ENCODE measurements at places on chromosomes 1 and 21.

DNA sequence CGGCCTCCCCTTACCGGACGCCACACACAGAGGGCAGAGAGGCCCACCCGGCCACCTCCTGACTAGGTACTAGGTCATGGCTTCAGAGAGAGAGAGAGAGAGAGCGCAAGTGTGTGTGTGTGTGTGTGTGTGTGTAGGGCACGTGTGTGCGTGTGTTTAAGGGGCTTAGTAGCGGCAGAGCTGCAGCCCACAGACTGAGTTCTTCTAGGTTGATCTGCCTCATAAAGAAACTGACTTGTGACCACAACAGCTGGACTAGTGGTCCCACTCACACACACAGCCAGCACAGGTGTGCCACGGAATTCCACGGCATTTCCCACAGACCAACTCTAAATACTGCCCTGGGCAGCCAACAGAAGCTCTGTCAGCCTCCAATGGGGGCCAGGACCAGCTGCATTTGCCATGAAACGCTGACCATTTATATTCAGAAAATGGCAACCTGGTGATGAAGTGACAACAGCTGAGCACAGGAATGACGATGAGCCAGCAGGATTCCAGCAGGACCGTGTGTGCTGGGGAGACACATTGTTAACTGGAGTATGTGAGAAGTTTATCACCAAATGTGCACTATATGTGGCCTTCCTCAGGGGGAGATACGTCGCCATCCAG is 38.8 kb upstream of the GPR153 start:
- DNase-seq, result no peak

DNA sequence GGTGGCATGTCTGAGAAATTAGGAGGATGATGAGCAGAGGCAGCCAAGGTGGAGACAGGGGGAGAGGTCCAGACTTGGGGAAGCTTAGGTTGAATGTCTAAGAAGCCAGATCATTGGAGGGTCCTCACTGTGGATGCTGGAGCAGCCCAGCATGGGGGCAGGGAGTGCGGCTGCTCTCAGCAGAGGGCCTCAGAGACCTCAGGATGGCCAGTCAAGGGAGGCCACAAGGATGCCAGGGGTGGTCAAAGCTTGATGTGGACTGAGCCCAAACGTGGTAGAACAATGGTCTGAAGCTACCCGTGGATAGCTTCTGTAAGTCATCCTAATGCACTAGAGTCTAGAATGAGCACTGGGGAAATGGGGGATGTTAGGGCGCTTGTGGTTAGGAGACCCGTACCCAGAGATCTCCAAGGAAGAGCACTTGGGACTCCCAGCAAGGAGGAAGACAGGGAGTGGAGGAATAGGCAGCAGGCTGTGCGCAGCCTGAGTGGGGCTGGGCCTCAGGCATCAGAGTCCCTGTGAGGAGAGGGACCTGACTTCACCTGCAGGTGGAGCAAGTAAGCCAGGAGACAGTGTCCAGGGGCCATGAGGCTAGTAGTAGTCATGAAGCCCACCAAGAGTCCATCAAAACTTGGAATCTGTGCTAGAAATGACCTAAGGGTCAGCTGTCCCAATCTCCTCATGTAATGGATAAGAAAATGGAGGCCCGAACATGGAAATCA is 4.3 kb upstream of the S100A9 start:
- DNase-seq, result no peak

GRCh38 chr21:44637018-44637850 is at the start of gene KRTAP10-10:
KRTAP10-10 (plus strand) TSS chr21:44637356; CDS start chr21:44637418, 62 bp downstream.
- DNase-seq, result no peak

DNA sequence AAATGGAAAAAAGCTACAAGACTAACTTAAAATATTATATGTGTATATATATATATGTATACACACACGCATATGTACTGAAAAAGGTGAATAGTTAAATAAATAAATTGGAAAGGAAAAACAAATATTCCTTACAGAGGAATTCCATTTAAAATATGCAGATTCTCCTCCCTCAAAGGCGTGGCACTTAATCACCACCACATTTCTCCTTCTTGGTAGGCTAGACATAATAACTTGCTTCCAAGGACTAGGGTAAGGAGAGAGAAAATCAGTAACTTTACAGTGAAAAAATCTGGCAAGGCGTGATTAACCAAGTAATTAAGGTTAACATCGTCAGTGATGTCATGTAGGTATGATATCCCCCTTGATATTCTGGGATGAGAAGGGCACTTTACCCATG is 84.0 kb upstream of the USP25 start:
- DNase-seq, result no peak

- peak; percentile 35 for DNase-seq
These were observed 76.6 kb downstream of the NDUFS5 start for GRCh38 chr1:39102537-39103327.

- no peak for DNase-seq
These were observed 15.8 kb downstream of the SOD1 start for GRCh38 chr21:31675318-31675717.

- no peak for DNase-seq
These were observed 40.3 kb downstream of the CFHR5 start for GRCh38 chr1:197017558-197018146.

- DNase-seq, result no peak
These were observed 93.3 kb upstream of the CD1D start for GRCh38 chr1:158087320-158087927.

- DNase-seq, result no peak
These were observed 457.2 kb upstream of the ADAMTS5 start for GRCh38 chr21:27423906-27424595.

DNA sequence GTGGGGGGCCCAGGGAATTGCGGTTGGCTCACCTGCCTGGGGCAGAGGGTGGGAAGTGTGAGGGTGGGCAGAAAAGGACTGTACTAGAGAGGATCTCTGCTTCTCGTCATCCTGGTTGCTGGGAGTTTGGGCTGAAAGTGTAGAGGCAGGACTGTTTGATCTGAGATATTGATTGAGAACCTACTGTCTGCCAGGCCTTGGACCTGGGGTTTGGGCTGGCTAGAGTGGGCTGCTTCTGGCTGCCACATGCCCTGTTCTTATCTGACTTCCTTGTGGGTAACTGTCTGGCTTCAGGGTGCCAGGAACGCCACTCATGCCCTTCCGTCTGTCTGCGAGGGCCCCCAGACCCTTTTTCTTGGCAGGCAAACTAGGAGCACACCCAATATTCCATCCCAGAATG is 200.9 kb downstream of the FOXD2 start:
- no peak for DNase-seq

DNA sequence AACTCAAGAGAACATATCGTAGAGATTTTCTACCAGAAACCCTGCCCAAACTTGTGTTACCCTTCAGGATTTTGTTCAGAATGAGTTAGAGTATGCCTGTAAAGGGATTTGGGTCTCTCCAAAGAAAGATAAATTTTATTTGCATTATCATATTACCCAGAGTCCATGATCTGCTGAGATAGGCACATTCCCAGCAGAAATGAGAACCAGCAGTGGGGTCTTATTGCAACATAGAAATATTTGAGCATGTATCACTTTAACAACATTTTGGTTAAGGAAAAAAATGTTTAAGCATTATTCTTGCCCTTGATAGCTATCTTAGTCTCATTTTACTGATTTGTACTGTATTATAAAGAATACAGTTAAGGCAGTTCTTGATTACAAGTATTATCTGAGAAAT is 10.6 kb downstream of the VCAM1 start:
- DNase-seq, result no peak

DNA sequence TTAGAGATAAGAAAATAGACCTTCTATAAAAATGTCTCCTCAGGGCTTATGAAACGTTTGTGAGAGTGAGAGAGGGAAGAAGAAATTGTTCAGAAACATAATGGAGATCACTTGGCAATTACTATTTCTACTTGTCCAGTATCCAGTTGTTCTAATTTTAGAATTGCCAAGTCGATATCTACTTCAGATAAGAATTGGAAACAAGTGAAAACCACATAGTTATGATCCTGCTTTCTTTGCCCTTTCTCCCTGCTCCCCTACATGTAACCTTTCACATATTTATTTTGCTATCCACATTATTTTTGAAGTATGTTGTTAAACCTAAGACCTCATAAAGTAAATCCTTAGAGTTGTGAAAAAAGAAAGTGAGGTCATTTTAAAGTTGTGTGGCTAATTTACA is 1154.7 kb upstream of the ADGRL2 start:
- DNase-seq, result no peak

DNA sequence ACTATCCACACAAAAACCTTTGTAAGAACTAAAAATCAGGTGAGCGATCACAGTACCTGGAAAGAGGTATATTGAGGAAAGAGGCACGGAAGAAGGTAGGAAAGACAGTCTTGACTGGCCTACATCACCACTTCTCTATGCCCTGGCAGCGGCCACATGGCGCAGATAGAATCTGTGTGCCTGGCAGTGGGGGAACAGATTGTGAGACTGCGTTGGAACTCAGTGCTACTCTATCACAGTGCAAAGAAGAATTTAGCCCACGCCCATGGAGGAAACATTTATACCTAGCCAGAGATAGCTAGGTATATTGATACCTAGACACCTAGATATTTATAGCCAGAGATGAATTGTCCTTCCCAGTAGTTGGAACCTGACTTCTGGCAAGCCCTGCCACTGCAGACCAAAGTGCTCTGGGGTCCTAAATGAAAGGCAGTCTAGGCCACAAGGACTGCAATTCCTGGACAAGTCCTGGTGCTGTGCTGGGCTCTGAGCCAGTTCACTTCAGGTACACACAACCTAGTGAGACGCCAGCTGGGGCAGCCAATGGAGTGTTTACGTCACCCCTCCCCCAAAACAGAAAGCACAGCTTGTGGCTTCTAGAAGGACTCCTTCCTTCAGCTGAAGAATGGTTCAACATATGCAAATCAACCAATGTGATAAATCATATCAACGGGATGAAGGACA is 51.9 kb downstream of the DHX9 start:
- DNase-seq, result peak; percentile 51

DNA sequence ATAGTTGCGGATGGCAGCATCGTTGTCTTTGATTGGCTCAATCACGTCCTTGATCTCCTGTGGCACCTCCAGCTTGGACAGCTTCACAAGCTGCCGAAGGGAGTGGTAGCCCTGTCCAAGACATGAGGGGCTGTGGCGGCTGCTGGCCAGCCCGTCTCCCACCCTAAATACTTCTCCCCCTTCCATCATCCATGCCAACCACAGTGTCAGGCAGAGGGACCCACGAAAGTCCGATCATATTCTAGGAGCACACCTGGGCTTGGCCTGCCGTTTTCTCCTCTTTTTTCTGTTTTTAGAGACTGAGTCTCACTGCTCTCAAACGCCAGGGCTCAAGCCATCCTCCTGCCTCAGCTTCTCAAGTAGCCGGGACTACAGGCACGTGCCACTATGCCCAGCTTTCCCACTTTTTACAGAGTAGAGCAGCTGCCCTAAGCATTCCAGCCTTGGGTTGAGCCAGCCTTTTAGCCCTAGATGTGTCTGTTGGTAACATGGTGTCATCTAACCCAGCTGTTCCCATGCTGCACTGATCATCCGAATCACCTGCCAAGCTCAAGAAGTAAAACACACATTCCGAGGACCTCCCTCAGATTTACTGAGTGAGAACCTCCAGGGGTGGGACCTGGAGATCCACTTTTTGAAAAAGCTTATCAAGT is 10.4 kb downstream of the MTHFR start:
- DNase-seq, result no peak

- DNase-seq, result no peak
These were observed 51.5 kb upstream of the VAV3 start for GRCh38 chr1:108016451-108016920.

DNA sequence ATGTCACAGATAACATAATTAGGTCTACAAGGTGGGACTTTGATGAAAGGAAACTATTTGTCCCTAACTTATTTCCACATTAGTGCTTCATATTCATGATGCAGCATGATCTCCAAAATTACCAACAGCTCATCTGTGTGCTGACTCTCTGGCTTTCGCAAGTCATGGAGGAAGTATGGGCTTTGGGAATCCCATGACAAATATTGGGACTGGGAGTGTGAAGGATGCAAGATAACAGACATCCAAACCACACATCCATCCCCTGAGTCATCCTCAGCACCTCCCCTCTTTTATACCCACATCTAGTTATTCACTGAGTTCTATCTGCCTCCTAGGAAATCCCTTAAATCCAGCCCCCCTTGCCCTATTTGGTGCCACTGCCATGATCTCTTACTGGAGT is 102.8 kb upstream of the COL24A1 start:
- DNase-seq, result no peak

DNA sequence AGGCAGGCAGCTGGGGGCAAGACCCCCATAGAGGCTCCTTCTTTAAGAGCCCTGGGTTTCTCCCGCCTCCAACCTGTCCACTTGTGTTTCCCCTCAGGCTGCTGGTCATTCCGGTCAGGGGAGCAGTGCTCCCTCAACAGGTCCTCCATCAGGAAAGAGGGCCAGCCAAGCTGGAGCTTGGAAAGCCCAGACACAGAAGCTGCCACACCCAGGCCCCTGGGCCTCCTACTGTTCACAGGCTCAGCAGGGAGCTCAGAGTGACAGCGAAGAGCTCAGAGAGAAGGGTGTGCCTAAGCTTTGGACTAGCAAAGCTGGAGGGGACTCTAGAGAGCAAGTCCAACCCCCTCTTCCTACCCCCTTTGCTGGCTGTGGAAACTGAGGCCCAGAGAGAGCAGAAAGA is 10.3 kb upstream of the CDCP2 start:
- DNase-seq, result no peak

DNA sequence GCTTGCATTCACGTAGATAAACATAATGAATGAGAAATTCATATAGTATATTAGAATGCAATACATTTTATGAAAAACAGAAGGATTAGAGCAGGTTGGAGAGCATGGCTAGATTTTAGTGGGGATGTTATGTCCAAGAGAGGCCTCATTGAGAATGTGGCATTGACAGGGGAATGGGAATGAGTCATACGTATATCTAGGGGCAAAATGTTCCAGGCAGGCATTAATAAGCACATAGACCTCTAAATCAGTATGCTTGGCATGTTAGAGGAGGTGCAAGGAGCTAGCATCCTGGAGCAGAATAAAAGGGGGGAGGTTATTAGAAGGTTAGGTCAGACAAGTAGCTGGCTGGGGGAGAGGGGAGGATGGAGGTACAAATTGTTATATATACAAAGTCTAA is 93.0 kb downstream of the USH2A start:
- no peak for DNase-seq

DNA sequence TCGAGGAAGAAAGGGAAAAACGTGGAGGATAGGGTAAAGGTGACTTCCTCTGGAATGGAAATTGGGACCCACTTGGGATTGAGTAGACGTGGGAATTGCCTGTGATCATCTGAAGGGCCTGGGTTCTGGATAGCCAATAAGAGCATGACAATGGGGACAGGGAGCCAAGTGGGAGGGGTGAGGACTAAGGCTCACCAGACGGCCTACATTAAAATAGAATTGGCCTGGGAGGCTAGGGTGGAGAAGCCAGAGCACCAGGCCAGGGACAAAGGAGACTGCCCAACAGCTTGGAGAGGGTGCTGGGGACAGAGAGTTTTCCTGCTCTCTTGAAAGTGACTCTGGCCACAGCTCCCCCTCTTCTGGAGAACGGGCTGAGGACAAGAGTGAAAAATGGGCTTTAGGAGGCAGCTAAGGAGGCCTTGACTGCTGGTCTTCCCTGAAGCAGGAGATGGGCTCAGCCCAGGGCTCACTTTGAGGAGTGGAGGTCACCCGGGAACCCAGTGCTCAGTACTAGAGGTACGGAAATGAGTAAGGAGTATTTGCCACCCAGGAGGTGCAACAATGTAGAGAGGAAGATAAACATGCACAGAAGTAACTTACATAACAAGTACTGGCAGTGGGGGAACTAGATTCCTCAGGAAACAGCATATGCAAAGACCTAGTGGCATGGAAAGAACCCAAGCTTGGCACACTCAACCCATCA is 18.8 kb downstream of the INKA2 start:
- no peak for DNase-seq

- DNase-seq, result no peak
These were observed 65.8 kb upstream of the ATF3 start for GRCh38 chr1:212542761-212543187.

GRCh38 chr1:205319081-205320018 is 2.2 kb downstream of the NUAK2 start:
- DNase-seq, result peak; percentile 15
